ENCODE measurements at places on chromosomes 7 and 10.

GRCh38 chr10:83713423-83713822, 425.9 kb upstream of the GHITM start:
- DNase-seq: no peak

DNA sequence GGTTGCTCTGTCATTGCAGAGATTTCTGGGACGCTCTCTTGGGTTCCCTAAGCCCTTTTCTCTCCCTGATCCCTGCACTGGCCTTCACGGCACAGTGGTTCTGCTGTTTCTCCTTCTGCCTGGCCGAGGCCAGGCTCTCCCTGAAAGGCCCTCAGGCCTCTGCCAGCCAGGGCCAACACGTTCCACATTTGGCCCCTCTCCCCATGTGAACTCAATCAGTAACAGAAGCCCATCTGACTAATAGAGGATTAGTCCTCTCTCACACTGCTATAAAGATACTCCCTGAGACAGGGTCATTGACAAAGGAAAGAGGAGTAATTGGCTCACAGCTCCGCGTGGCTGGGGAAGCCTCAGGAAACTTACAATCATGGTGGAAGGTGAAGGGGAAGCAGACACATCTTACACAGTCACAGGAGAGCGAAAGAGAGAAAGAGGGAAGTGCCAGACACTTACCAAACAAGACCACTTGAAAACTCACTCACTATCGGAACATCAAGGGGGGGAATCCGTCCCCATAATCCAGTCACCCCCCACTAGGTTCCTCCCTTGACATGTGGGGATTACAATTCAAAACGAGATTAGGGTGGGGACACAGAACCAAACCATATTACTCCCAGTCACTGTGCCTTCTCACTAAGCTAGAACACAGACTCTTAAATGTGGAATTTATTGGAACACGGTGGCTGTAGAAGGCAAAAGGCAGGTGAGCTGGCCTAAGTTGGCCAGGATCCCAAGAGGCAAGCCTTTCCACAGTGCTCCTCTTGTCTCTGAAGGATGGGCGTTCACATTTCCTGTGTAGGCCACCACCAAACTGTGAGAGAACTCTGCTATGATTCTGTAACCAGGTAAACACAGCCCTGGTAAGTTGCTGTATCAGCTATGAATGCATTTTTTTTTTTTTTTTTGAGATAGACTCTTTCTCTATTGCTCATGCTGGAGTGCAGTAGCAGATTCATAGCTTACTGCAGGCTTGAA, 8.8 kb downstream of the FZD8 start:
- DNase-seq: no peak

GRCh38 chr7:26141077-26141476, 10.9 kb upstream of the NFE2L3 start:
- DNase-seq: no peak

DNA sequence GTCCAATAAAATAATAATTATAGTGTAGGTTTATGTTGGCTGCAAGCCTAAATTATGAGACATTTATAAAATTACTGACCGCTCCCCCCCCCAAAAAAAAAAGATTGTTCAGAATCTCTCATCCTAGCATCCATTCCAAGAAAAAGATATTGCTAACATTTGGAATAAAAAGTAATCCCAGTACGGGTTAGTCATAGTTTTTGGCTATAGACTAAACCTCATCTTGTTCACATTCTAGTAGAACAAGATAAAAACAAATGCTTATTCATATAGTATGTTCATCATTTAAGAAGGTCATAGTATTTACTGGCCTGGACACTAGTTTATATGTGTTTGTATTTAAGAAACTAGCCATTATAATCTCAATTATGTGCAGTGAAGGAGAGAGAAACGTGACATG, 44.0 kb downstream of the ADK start:
- no peak for DNase-seq

- no peak for DNase-seq
These were observed 111.6 kb downstream of the ACTR3B start for GRCh38 chr7:152871005-152871677.

- DNase-seq: no peak
These were observed 1.9 kb downstream of the SCART1 start for GRCh38 chr10:133455611-133456031.

DNA sequence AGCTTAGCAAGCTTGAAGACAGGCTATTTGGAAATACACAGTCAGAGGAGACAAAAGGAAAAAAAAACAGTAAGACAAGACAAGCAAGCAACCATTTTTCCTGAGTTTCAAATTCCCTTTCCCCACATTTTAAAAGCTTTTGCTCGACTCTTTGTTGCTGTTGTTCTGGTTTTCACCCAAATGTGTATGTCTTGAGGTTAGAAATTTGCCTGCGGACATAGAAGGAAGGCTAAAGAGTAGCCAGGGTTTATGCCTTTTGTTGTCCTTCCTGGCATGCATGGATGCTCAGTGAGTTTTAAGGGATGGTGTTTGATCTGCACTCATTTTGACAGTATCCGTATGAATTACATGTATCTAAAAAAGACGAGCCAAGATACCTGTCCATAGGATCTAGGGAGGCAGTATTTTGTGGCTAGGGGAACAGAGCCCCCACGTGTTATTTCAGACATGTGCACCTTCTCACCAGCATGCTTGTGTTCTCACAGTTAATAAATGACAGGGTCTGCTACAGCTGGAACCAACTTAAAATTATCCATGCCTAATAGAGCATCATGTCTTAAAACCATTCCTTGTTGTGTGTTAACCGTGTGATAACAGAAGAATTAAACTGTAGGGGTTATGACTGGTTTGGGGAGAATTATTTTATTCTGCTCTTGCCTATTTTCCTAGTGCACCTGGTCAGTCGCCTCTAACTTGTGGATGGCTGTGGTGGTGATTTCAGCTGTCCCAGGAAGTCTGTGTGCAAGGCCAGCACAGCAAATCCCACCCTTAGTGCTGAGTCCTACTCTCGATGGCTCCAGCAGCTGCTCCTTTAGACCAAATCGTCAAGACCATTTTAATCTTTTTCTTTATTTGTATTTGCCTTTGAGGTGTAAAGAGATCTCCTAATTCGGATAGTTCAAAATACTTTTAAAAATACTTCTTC, 9.1 kb downstream of the WIPF3 start:
- DNase-seq: no peak

DNA sequence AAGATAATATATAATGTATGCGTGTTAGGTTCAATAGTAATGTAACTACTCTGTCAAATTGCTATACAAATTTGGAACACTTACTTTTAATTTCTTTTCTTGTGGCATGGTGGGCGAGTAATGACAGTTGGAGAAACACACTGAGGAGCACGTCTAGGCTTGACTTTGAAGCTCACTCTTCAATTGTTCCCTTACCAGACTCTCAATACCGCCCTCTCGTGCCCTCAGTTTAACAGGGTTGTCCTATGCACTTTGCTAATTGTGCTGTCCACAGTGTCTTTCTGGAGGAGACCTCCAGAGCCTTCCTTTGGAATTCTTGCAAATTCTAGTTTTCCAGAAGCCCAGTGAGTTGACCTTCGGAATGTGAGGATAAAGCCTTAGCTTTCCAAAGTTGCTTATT, 107.2 kb upstream of the RELN start:
- DNase-seq: no peak
